ENCODE measurements at places on chromosomes 12 and 14.

DNA sequence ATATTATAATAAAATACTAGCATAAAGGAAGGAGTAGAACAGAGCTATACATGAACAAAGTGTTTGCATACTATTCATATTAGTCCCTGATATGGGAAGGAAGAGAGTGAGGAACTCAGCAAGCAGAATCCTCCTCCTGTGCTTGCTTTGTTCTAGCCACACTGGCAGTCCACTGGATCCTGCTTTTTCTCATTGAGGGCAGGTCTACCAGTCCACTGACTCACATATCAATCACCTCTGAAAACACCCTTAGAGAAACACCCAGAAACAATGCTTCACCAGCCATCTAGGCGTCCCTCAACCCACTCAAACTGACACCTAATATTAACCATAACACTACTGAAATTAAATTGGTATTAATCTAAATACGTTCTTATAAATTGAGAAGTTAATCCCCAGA, 1861.7 kb upstream of the SEL1L start:
- DNase-seq: no peak

DNA sequence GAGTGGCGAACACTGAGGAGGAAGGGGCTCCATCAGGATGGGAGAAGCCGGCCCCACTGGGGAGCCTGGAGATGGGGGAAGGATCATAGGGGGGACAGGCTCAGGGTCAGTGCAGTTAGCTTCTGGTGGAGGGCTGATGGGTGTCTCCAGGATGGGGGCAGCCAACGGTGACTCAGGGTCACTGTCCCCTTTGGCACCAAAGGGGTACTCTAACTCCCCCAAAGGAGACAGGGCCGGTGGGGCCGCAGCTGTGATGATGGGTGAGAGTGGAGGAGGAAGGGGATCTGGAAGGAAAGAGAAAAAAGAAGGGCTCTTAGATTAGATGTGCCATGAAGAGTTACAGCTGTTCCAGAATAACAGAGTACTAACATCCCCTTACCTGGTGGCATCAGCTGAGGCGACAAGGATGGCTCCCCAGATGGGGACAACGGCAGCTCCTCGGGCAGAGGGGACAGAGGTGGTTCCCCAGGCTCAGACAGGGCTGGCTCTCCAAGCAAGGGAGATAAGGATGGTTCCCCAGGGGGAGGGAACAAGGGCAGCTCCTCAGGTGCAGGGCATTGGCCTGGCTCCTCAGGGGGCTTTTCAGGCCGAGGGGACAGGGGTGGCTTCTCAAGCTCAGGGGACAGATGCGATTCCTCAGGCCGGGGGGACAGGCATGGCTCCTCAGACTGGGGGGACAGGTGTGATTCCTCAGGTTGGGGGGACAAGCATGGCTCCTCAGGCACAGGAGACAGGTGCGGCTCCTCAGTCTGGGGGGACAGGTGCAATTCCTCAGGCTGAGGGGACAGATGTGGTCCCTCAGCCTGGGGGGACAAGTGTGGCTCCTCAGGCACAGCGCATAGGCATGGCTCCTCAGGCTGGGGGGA, 9.9 kb downstream of the KMT2D start:
- DNase-seq: no peak

DNA sequence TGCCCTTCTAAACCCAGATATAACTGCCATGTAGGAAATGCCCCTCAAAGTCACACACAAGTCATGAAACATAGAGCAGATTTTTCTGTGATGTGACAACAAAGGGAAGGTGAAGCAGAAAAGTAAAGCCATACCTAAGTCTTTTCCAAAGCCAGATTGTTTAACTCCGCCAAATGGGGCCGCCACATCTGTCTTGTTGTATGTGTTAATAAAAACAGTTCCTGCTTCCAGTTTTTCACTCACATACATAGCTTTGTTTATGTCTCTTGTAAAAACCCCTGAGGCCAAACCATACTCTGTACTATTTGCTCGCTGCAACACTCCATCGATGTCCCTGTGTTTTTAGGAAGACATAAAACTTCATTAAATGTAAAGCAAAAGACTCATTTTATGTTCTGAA, 40.3 kb downstream of the NOPCHAP1 start:
- no peak for DNase-seq

DNA sequence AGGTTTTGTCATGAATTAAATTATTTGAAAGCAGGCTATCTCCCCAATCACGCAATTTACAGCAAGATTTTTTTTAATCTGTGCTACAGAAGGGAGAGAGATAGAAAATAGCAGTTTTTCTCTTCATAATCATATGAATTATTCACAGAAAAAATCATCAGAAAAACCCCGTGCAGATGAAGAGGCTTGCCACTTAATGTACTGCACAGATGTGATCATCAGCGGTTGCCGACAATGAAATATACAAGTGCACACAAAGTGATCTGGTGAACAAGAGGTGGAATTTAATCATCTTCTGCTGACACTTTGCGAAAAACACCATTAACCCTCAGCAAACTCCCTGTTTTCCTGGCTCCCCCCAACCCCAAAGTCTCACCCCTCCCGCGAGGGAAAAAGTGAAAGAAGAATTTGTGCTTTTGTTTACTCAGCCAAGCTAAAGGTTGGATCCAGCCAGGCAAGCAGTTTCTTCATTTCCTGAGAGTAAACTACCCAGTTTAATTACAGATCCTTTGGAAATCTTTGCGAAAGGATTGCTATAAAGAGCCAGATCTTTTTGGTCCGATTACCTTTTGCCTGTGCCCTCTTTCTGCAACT, 3.1 kb upstream of the LMO3 start:
- no peak for DNase-seq

- DNase-seq: no peak
Observed at GRCh38 chr12:117967512-117967911, 1.3 kb downstream of the KSR2 start.

GRCh38 chr12:131065801-131066200, 112.1 kb downstream of the ADGRD1 start:
- DNase-seq: no peak

DNA sequence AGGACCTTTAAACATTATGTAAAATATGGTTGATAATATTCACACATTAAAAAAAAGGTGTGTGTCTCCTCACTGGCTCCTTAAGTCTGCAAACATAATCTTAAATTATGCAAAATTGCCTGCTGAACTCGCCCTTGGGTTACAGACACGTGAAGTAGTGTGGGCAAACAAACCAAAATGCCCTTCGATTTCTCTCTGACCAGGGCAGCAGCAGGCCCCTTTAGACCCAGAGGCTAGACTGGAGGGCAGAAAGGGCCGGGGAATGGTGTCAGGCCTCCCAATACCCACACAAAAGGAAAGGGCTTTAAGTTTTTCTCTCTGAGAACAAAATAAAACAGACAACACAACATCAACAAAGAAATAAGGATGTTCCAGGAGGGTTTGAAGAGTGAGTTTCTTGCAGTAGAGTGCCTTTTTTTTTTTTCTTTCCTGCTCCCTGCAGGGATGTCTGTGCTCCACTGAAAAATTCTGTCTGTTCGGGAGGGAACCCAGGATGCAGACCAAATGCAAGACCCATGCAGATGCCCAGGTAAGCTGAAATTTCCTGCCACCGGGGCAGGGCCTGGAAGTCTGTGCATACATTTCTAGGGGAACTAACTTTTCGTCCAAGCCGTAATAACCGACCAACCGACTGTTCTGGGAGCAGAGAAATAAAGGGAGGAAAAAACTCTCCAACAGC, 1.7 kb downstream of the TBX3 start:
- DNase-seq: no peak

GRCh38 chr14:61264651-61265050, 16.5 kb downstream of the TMEM30B start:
- DNase-seq: no peak

- DNase-seq: no peak
Observed at GRCh38 chr14:51168215-51168613, 71.8 kb upstream of the TMX1 start.

GRCh38 chr14:83607682-83608081, 1922.3 kb upstream of the FLRT2 start:
- DNase-seq: no peak

DNA sequence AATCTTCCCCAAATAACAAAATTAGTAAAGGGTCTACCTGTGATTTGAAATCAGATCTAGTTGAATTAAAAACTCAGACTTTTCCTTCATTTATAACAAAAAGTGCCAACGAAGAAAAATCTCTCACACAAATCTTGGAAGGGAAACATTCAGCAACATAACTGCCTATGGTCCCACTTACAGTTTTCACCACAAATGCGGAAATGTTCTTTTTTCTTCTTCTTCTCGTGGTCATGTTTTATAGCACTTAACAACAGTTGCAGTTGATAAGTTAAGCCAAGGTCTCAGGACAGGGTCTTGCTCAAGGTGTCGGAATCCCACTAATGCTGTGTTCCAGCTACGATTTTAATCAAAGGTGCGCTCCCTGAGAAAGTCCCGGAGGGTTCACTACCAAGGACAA, 10.1 kb downstream of the RNASE6 start:
- DNase-seq: no peak

GRCh38 chr14:105260959-105261358, 12.6 kb downstream of the BTBD6 start:
- no peak for DNase-seq

DNA sequence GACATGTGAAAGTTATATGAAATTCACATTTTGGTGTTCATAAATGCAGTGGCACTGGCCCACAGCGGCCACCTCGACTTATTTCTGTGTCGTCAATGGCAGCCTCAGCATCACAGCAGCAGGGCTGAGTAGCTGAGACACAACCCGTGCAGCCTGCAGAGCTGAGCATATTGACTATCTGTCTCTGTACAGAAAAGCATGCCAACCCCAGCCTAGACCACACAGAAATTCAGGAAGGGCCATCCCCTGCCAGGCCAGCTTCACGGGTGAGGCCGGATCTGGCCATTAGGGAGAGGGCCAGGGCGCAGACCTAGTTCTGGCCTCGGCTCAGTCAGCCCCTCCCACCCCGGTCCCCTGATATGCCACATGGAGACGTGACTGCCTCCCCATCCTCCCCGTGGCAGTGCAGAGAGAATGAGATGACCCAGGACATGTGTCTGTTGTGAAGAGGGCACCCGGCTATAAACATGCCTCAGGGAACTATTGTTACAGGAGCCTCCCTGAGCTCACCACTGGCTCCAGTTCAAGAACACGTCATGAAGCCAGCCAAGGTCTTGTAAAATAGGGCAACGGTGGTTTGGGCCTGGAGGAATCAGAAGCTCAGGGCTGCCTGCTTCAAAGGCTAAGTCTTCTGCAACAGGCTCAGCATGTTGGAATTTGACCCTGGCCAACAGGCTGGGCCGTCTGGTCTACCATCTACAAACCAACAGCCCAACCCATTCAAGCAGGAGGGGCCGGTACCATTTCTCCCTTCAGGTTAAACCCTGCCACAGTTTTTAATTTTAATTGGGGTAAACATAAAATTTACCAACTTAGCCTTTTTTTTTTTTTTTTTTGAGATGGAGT, 25.5 kb downstream of the SCARB1 start:
- DNase-seq: no peak

GRCh38 chr12:15556411-15557102, 232.6 kb downstream of the EPS8 start:
- DNase-seq: no peak

GRCh38 chr12:4833524-4833923, 76.2 kb upstream of the KCNA1 start:
- no peak for DNase-seq

DNA sequence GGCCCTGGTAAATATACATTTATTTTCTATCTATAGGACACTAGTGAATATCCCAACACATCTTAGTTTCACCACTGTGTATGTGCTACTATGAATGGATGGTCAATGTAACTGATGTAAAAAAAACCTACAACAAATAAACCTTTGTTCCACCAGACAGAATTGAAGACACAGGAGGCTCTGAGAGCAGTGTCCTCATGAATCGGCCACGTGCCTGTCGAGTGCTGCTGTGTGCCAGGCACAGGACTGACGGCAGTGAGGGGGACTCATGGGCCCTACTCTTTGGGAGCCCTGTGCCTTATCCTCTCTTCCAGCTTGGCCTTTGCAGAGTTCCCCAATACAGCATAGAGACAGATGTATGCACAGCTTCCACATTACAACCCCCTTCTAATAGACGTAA, 18.2 kb downstream of the CINP start:
- no peak for DNase-seq

GRCh38 chr14:55942076-55942654, 176.0 kb upstream of the PELI2 start:
- DNase-seq: no peak

DNA sequence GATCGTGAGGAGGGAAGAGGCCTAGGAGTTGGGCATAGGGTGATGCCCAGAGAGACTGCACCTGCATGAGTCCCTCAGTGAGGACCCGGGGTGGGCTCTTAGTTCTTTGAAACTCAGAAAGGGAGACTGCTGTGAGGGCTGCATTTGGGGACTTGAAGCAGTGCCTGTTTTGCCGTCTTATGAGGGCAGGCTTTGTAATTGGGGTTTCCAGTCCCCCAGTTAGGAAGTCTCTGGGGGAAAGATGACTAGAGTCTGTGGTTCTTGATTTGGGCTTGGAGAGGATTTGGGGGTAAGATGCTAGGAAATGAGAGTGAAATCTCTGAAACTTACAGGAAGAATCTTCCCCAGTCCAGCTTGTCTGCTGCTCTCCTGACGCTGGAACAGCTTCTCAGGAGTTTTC, 99.6 kb downstream of the ARF6 start:
- DNase-seq: no peak

- DNase-seq: no peak
Observed at GRCh38 chr14:96039633-96040311, 610 bp downstream of the C14orf132 start.

- DNase-seq: peak; percentile 50
Observed at GRCh38 chr12:48996794-48997718, 2.1 kb downstream of the DDN start.

DNA sequence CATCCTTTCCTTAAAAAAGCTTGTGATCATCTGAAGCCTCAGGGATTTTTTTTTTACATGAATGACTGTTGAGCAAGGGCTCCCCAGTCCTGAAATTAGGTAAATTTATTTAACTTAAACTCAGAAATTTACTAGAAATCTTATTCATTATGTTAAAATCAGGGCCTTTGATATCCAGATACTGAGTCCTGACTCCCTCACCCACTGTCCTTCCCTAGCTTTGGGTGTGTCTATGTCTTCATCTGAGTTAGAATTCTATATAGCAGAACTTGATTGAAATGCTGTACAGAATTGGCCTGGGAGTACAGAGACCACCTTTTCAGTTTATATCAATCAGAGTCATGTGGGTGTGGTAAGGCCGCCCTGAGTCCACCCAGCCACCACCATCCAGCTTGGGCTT, 260.0 kb downstream of the CACNA1C start:
- no peak for DNase-seq
